Effector CD4-positive, alpha-beta T cell (primary cell): ENCODE measurements at places on chromosomes 1 and 21.

DNA sequence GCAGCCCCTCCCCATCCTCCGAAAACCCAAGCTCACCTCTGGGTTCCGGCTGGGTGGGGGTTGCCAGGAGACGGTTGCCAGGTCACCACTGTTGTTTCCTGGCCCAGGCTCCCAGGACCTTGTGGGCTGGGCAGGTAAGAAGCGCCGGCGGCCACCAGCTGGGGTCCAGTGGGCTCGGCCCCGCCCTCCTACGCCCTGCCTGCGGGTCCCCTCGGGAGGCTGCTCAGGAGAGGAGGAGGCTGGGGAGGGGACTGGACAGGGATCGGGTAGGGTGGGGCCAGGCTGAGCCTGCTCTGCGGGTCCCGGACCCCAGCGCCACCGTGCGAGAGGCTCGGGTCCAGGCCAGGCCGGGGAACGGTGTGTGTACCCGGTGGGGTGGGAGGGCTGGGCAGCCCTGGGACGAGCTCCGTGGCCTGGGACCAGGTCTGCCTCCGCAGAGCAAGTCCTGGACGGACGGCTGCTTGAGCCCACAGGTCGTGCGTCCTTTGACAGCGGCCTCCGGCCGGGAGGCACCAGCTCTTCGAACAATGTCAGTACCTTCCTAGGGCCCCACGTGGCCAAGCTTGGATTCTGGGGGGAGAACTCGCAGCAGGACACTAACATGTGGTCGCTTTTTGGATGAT, at the start of gene TTLL10:
TSS of gene TTLL10 (plus strand) at position 88 of the 623 bp plus-strand sequence. CDS start 5,336 bp downstream, outside the sequence.
- DNase-seq = peak; percentile 27

- no peak for DNase-seq
Observed at GRCh38 chr1:185696422-185697150, 37.6 kb upstream of the HMCN1 start.

GRCh38 chr1:214584805-214585766, 17.9 kb upstream of the CENPF start:
- no peak for DNase-seq

DNA sequence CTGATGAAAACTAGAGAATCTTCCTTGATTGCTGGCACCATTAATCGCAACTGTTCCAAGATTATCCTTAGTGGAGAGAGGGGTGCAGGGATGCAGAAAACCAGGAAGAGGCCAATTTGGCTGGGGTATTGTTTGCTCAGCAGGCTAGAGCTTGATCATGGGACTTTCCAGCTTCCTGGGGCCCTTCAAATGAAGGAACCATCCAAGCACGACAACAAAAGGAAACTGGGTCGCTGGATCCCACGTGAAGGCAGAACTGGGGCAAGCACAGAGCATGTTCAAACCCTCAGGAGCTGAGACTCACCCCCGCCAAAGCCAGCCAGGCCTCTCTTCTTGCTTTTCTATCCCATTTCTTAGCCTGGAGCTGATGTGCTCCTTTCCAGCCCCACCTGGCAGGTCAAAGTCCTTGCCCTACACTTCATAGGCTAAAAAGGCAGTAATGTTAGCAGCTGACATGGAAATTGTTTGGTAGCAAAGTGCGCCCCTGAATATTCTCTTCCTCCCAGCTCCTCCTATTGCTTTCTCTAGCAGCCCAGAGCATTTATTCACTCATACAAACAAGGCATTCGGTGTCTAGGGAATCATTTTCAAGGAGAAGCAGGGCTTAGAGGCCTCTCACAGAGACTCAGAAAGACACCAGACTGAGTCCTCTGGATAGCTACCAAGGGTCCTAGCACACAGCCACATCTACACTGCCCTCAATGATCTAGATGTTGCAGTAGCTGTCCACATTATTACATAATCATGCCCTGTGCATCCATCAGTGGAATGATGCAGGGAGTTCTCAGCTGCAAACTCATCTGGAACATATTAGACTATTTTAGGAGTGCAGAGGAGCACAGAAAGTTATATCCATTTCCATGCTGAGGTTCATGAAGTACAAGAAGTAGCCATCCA, 11.5 kb downstream of the KCNA2 start:
- no peak for DNase-seq

DNA sequence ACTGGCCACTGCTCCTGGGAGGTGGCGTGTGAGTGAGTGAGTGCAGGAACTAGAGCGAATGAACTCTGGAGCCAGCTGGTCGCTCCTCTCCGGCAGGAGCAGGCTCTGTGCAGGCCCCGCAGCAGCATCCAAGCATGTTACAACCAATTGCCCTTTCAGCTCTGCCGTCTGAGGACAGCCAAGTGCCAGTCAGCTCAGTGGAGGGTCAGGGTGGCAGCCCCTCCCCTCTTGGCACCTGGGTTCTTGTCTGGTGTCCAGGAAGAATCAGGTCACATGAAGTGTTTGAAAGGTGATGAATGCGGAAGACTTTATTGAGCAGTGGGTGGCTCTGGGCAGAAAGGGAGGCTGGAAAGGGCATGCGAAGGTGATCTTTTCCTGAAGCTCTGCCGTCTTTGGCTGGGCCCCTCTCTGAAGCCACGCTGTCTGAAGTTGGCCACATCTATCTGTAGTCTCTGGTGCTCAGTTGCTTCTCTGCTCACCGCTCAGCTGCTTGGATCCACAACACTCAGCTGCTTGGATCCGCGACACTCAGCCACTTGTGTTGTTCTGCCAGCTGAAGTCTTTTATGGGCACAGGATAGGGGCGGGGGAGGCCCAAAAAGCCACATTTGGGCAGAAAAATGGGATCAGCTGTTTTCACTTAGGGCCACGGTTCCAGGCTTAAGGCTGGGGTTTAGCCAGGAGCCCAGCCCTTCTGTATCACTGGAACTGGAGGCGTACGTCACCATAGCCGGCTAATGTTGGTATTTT, 139.8 kb downstream of the ADSS2 start:
- DNase-seq = no peak

DNA sequence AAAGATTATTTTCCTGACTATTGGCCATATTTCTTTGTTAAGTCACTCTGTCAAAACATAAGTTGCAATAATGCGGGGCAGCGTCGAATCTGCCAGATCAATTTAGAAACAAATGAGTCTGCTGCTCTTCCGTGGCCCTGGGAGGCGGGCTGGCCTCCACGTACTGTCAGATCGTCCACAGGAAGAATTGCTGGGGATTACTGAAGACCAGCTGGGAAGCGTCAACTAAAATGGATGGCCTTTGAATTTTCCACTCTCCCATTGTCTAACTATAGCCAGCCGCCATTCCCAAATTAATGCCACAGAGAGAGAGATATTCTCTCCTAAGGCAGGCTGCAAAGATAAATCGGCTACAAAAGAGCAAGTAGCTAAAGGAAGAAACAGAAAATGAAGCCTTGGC, 560.2 kb downstream of the SMYD3 start:
- DNase-seq = no peak

GRCh38 chr1:181160998-181161870, 72.7 kb downstream of the IER5 start:
- no peak for DNase-seq

DNA sequence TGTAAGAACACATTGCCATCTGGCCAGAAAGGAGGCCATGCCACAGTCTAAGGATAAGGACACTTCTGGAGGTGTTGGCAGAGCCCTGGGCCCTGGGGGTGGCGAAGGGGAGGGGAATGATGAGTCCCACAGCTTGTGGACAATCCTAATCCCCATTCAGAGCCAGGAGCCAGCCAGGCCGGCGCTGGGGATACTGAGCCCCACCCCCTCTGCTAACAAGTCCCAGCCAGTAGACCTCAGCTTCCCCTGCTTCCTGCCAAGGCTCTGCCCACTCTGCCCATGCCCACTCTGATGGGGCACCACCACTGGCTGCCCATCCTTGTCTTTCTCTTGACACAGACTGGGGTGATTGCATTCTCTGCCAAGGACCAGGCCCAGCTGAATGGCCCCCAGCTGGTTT, 71.9 kb downstream of the NAV1 start:
- DNase-seq = no peak

DNA sequence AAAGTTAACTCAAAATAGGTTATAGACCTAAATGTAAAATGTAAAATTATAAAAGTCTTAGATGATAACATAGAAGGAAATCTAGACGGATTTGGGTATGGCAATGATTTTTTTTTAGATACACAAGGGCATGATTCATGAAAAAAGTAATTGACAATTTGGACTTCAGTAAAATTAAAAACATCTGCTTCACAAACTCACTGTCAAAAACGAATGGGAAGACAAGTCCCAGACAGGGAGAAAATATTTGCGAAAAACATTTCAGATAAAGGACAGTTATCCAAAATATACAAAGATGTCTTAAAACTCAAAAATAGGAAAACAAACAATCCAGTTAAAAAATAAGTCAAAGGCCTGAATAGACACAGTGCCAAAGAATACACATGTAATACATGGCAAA, 9.7 kb upstream of the PTGS2 start:
- no peak for DNase-seq

- no peak for DNase-seq
Observed at GRCh38 chr1:71676979-71677925, 596.4 kb upstream of the ZRANB2 start.

DNA sequence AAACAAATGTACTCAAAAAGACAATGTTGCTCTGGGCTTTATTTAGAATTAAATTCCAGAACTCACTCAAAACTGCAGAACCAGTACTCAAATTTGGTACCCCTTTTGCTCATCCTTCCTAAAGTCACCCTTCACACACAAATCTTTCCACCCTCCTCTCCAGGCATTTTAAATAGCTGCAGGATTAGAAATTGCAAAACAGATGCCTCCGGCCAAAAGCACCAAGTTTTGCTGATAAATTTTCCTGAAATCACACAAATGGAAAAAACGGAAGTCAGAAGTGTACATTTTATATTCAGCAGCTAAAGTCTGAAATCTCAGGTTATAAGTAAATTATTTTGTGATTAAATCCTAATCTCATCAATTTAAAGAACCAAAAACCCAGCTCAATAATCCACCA, 147.0 kb downstream of the NRIP1 start:
- DNase-seq = no peak

DNA sequence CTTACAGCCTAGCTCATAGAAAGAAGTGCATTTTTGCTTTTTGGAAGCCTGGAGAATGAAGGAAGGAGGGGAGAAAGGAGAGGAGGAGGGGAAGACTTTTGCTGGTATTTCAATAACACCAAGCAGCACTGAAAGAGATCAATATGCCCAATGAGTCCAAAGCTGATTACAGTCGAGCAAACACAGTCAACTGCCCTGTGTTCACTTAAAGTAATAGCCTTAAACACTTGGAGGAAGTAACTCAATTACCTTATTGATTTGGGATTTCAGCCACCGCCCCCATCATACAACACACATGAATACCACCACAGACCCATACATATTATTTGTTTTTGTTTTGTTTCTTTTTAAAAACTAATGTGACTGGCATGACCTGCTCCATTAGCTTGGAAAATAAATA, 23.3 kb upstream of the RXRG start:
- no peak for DNase-seq

DNA sequence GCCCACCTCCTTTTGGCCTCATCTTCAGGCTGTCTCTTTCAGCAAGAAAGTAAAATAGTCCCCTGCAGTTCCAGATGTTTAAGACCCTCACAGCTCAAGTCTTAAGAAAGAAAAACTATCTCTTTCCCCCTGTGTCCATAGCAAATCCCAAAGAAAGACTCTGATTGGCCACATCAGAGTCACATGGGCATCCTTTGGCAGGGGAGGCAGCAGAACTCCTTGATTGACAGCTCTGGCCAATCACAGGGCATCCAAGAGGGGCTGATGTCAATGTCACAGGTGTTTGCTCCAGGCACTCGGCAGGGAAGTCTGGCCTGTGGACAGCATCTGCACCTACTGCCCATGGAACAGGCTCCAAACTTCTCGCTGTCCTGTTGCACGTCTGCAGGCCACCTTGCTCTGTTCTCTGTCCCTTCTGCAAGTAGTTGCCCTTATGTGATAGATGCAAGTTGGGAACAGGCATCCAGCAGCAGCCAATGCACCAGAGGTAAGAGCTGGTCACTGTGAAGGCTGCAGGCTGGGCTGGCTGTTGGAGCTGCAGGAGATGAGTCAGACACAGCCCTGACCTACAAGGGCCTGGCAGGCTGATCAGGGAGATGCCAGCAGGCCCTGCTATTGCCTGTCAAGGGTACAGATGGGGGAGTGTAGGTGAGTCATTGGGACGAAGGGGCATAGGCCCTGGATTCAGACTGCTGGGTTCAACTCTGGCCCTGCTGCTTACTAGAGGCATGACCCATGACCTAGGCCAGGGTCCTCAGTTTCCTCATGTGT, 96.8 kb upstream of the TMEM51 start:
- no peak for DNase-seq

DNA sequence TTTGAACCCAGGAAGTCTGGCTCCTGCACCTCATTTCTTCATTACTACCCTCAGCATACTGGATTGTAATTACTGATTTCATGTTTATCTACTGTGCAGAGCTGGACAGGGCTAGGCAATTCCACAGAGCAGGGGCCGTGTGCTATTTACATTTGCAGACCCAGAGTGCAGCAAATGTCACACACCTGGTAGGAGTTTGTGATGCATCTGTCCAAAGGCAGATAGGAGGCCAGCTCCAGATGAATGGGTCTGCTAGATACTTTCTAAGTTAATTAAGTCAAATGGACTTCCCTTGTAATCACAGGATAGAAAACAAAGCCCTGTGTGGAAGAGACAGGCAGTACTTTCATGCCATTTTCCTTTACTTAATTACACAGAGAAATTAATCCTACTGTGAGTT, 46.2 kb downstream of the PGBD5 start:
- no peak for DNase-seq

DNA sequence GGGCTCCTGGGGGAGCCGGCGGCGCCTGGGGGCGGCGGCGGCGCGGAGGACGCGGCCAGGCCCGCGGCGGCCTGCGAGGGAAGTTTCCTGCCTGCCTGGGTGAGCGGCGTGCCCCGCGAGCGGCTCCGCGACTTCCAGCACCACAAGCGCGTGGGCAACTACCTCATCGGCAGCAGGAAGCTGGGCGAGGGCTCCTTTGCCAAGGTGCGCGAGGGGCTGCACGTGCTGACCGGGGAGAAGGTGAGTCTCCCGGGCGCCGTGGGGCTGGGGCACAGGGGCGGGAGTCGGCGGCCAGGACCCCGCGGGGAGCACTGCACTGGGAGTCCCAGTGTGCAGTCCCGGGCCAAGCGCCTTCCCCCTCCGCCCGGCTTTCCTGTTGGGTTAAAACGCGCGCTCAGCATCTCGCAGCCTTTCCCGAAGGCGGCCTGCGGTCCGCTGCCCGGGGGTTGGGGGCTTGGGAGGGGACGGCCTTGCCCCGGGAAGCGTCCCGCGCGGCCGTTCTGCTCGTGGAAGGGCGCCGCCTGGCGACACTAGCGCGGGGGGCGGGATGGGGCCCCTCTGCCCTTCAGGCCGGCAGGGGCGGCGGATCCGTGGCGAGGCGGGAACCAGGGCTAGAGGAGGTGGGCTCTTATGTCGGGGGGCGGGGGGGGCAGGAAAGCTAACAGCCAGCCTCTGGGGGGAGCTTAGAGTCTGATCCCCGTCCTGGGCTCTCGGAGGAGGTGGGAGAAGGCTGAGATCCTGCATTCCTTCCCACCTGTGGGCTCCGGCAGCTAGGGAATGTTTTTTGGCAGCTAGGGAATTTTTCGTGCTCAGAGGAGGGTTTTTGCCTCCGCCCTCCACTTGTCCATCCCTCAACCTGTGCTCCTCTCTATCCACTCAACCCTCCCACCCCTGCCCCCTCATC, 1.1 kb downstream of the HUNK start:
- no peak for DNase-seq

- DNase-seq = no peak
Observed at GRCh38 chr1:241413386-241413785, 56.4 kb upstream of the RGS7 start.
